NCI-H1694 treated with DMSO at 0.1 percent for 48 hours (cell line): ENCODE measurements at places on chromosomes 12 and 14.

DNA sequence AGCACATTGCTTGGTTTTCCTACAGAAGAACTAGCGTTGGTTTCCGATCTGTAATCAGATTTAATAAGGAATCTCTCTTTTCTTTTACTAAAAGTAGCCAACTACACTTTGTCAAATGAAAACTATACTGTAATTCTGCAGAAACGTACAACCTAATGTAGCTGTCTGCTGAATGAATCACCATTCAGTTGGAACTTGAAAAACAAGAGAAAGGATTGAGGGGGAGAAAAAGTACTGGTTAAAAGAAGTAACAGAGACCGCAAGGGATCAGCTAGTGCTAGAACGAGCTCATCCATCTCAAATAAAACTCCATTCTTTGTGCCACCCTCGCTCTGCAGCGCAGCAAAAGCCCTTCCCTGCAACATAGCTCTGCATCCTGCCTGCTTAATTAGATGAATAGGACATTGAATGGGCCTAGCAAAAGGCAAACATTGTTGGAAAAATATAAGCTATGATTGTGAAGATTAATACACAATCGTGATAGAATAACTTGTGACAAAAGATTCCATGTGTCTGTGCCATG is 2.6 kb downstream of the GARIN2 start:
- DNase-seq = no peak

GRCh38 chr14:31425905-31426304 is 5.6 kb upstream of the HEATR5A start:
- DNase-seq = no peak

- DNase-seq = no peak
These were observed 46.9 kb upstream of the KCNA1 start for GRCh38 chr12:4862809-4863208.

DNA sequence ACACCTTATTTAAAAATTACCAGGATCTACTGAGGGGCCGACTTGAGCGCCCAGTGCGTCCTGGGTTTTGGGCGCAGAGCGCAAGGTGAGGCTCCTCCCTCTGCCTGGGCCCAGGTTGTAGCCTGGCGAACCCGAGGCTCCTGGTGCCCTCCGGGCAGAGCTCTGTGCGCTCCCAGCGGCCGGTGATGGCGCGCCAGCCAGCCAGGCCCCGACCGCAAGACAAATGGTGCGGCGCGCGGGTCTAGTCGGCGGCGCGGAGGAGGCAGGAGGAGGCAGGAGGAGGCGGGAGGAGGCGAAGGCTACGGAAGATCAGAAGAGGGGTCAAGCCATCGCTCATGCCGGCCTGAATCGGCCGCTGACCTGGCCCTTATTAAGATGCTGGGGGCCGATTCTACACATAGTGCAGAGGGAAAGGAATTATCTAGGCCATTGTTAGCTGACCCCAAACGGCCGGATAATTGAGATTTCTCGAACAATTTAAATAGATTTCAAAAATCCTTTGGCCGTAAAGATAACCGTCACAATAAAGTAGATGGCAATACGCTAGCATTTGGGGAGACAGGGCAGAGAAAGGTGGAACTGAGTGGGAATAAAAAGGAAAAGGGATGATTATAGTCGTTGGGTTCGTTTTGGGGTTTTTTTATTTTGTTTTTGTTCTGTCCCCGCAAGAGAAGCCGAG is 2.8 kb downstream of the TBX5 start:
- DNase-seq = no peak

DNA sequence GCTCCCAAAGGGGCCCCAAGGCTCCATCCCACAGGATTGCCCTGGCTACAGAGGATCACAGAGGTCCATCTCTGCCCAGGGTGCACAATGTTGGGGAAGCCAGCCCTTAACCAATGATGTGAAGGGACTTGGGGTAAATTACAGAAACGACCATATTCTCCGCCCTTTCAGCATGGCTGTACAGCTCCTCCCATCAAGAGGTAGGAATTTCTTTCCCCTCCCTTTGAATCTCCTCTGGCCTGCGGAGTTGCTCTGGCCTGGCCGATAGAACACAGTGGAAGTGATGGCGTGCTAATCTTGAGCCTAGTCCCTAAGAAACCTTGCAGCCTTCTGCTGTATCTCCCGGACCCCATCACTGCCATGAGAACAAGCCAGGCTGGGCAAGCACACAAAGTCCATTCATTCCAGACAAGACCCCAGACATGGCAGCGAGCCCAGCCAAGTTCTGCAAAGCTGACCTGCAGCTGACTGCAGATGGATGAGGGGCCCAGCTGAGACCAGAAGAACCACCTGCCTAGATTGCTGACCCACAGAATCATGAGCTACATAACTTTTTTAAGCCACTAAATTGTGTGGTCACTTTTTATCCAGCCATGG is 6.9 kb upstream of the IFI27 start:
- no peak for DNase-seq

GRCh38 chr12:64500394-64500793 is 48.5 kb downstream of the TBK1 start:
- DNase-seq = peak; percentile 26

GRCh38 chr12:121444842-121445202 is 44.9 kb downstream of the RNF34 start:
- DNase-seq = peak; percentile 6

GRCh38 chr12:39032448-39032847 is 127.1 kb upstream of the CPNE8 start:
- DNase-seq = no peak

- DNase-seq = peak; percentile 10
These were observed 164.6 kb downstream of the TMEM117 start for GRCh38 chr12:44000309-44000952.

- DNase-seq = no peak
These were observed 32.3 kb upstream of the ANKS1B start for GRCh38 chr12:100017056-100017455.

DNA sequence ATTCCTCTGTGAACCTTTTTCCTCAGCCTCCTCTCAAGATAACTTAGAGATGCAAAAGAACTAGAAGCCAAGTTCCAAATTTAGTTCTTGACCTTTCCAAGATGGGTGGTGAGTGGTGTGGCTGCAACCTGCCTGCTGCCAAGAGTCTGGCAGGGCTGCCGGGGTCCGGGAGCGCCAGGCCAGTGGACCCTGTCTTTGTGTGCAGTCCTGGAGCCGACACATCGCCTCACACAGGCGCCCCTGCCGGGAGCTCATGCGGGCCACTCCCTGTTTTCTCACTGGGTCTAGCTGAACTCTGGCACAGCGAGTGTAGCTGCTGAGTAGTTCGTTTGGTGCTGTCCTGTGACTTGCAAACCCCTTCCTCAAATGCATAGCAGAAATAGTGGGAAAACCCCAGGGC is 84.9 kb downstream of the CACNA1C start:
- no peak for DNase-seq

DNA sequence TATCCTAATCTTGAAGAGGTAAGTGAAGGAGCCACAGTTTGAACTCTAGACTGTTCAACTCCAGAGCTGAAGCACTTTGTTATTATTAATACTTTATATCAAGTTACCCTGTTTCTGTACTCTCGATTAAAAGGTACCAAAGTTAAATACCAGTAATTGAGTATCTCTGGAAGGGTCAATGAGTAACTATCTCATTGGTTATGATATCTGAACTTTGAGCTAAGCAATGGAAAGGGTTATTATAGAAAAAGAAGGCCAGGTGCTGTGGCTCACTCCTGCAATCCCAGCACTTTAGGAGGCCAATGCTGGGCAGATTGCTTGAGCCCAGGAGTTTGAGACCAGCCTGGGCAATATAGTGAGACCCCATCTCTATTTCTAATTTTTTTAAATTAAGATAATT is 9.9 kb downstream of the TMEM19 start:
- no peak for DNase-seq

DNA sequence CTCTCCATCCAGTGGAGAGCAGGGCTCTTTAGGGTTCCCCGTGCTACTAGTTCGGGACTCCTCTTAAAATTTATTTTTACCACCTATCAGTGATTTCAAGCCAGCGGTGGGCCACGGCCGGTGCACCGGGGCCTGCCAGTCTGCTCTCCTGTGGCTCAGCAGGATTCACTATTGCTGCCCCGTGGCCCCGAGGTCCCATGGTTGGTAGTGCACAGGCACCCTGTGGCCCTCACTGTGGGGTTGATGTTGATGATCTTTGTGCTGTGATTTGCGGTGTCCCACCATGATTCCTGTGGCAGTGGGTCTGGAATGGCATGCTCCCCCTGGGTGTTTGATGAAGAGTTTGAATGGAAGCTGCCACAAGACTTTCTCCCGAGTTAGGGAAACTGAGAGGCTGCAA is 12.6 kb upstream of the MEG3 start:
- DNase-seq = no peak

DNA sequence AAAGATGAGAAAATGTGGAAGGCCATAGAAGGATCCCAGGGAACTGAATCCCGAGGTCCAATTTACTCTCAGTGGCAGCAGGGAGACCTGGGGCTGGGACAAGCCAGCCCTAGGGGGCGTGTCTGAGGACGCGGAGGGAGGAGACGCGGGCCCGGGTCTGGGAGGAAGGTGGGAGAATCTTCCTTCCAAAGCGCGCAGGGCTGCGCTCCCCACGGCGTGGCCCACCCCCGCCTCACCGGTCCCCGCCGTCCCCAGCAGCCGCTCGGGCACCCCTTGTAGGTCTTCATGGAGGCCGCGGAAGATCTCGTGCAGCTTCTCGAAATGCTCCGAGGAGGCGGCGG is 323 bp downstream of the VTI1B start:
- peak; percentile 61 for DNase-seq

- DNase-seq = no peak
These were observed 1359.6 kb downstream of the FSCB start for GRCh38 chr14:43147485-43147884.

DNA sequence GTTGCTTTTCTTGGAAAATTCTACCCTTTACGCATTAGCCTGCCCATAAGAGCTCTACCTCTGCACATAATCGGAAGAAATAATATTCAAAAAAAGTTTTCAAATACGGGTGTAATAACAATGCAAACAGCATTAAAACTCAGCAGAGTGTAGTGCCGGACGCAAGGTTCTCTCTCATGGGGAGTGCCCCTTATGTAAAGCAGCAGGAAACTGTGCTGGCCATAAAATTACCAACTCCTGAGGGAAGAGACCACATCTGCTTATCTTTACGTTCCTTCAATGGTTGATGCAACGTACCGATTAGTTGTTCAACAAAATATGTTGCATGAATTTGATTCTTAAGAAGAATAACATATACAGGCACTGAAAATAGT is 118.7 kb upstream of the TMCC3 start:
- no peak for DNase-seq

GRCh38 chr12:2547273-2548044 is 247.3 kb upstream of the FKBP4 start:
- no peak for DNase-seq
